ENCODE measurements at places on chromosomes 5 and 9.

DNA sequence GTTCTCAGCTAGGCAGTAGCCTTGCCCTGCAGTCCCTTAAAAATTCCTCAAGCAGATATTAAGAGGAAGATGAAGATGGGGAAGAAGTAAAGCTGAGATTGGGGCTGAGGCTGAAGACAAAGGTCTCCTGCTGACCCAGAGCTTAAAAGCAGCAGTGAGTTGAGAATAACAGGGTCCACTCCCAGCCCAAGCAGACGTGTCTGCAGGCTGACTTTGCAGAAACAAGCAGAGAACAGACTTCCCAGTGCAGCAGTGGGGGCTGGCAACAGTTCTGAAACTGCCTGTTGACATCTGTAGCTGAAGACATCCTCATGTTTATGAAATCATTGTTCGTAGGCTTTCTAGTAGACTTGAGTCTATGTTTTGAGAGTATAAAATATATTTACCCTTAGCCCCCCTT is 1.1 kb downstream of the CTXN3 start:
- DNase-seq, result no peak

DNA sequence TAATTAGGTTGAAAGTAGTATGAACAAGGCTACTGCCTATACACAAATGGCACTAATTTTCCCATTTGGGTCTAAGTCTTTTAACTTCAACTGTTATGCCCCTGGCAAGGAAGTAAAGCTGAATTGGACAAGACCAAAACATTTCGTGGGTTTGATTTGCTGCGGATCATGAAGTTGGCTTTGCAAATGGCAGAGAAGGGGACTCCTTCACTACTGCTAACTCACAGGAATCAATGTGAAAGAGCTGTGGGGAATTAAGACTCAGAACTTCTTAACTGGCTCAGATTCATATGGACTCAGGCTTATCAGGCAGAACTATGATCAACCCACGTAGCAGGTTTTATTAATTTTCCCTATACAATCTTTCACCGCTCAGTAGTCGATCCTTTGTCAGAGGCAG is 73.8 kb upstream of the IFNE start:
- no peak for DNase-seq

DNA sequence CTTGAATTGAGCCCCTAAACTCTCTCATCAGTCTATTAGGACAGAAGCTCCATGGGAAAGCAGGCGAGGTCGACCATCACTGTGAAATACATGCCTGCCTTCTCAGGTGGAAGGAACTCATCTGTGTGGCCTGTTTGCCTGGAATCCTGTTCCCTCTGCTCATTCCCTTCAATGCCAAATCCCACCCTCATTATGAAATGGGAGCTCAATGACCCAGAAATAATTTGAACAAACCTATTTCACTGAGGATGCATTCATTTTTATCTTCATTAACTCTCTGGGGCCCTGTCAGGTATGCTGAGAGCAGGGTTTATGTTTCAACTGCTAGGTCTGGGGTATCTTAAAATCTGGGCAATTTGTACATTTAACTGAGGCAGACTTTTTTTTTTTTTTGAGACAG is 142.2 kb downstream of the MED27 start:
- DNase-seq, result no peak

DNA sequence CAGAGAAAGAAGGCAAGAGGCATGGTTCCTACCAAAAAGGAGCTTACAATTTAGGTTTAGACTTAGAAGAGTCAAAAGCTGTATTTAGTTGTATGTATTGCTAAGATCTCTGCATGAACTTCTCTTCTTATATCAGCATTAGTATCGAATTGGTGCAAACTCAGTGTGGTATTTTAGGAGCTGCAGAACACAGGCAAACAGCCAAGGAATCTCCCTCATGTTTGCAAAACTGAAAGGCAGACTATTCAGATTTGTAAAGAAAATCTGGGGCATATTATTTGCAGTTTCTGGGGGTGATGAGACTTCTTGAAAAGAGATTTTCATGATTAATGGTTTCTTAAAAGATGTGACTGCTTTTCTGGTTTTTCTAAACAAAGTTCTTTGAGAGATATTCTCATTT is 252.7 kb downstream of the CEMIP2 start:
- DNase-seq, result no peak

Measured in stimulated activated CD4-positive, alpha-beta T cell treated with anti-CD3 and anti-CD28 coated beads, Interleukin-1b, Interleukin-23, amount 100 ng/mL, for 1 hour (primary cell).